ENCODE measurements at places on chromosomes 16 and 17.

DNA sequence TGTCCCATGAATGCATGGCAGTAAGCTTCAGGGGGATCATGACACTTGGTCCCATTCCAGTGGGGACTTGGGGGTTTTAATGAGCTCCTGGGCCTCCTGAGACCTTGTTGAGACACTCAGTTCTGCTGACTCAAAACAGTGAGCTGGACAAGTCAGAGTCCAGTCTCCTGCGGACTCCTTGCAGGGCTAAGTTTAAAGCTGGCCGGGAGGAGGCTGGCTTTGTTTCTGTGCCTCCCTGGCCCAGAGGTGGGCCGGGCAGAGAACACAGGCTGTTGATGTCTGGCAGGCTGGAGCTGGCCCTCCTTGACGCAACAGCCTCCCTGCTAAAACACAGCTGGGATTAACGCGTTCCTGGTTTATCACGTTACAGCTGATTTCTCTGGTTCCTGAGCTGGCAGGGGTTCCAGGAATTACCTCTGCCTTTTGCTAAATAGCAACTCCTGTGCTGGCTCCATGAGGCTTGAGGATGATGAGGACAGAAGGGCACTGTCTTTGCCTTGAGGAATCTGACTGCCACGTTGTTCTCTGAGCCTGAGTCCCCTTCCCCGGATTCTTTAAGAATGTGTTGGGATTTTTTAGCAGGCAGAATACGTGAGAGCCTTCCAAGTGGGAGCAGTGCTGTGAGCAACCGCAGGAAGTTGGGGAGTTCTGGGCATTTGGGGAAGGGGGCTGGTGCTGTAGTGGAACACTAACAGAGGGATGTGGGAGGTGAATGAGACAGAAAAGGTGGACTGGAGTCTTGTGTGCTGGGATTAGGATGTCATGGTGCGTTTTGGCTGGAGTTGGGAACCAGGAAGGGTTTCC, 2.0 kb downstream of the GPT2 start:
- no peak for DNase-seq

DNA sequence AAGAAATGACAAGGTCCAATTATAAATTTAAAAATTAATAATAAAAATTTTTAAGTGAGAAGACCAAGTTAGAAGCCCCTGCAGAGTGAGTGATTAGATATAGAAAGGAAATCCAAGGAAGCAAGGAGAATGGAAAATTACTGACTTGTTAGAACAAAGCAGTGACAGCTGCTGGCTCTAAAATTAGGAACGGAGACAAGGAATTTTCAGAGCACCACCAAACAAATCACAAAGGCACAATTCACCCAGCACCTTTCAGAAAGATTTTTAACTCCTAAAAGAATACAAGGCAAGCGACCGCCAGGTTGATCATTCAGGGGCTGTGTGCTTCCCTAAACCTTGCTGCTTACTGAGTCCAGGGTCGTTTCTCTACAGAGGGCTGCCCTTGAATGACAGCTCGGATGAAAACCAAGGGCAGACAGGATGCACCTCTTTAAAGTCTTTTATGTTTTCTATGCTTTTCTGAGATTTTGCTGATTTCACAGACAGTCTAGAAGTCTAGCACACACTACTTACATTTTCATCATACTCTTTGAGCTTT, 45.4 kb upstream of the GINS3 start:
- no peak for DNase-seq

DNA sequence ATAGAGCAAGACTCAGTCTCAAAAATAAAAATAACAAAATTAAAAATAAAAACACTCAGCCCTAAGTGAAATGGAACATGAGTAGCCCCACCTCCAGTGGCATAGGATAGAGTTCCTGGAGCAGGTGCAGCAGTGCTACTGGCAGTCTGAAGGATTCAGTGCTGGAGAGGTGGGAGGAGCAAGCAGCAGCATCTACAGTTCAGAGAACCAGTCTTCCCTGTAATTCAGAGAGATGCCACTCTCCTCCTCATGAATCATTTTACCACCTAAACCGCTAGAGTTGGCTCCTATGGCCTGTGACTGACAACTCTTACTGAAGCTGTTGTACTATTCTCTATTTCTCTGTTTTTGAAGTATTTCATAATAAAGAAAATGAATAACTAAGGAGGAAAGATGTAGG, 56.0 kb upstream of the SMURF2 start:
- no peak for DNase-seq

- peak; percentile 23 for DNase-seq
Observed at GRCh38 chr17:49035470-49036269, 38.5 kb downstream of the IGF2BP1 start.

GRCh38 chr16:26569793-26570192, 496.9 kb upstream of the C16orf82 start:
- DNase-seq: no peak

DNA sequence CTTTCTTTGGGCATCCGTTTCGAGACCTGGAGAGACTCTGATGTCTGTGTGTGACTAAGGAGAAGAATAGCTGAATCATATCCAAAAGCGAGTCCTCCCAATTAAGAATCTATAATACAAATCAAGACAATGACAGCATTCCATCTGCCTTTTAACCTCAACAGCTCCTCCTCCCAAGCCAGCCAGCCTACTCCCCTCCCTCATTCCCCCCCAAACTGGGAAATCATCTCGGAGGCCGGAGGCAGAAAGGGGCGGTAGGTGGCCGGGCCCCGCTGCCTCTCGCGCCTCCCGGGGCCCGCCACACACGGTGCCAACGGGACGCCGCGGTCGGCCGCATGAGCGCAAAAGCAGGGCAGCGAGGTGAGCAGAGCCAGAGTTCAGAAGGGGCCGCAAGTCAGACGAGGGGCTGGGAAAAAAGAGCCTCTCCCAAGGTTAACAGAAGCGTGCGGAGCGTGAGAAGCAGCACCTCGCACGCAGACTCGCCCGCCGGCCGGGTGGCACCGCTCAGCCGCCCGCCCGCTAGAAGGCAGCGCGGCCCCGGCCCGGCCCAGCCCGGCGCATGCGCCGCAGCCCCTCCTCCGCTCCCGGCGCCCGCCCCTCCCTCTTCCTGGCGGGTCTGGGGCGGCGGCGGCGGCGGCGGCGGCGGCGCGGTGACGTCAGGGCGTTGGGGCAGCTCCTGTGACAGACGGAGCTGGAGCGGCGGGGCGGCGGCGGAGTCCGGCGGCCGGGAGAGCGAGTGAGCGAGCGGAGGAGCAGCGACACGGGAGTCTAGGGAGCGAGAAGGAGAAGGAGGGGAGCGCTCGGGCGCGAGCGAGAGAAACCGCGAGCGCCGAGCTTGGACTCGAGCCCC, at the start of gene PAFAH1B1:
TSS of gene PAFAH1B1 (plus strand) at position 684 of the 850 bp plus-strand sequence. CDS start 44,635 bp downstream, outside the sequence.
- DNase-seq: peak; percentile 94

- DNase-seq: no peak
Observed at GRCh38 chr17:70995997-70996396, 826.7 kb downstream of the KCNJ2 start.

DNA sequence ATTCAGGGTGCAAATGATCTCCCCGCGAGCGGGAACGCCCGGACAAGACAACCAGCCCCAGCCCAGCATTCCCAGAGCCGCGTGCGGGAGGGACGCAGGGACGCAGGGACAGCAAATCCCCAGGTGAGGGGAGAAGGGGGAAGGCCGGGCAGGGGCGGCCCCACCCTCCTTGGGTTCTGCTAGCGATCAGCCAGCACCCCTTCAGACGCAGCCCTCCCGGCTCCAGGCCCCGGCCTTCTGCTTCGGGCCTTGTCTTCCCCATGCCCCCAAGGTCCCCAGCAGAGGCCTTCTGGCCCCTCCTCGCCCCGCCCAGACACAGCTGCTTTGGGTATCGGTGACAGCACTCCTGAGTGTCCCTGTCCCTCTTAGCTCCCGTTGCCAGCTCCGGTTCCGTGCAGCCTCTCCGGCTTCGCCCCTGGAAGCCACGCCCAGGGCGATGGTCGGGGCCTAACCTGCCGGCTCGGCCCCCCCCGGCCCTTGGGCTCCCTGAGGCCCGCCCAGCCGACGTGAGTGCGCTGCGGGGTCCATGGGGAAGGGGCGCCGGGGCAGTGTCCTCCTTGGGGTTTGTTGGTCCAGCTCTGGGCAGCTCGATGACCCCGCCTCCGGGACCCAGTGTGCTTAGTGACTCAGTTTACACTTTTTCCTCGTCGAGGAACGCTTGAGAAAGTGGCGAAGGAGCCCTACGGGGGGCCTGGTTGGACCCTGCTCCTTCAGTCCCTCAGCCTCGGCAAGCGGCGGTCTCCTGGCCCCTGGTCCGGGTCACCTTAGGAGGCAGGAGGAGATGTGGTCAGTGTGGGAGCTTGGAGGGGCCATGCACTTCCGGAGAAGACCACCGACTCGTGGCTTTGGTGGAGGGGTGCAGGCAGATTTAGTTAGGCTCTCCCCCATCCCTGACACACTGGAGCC, 50.5 kb upstream of the AMZ2 start:
- DNase-seq: no peak

DNA sequence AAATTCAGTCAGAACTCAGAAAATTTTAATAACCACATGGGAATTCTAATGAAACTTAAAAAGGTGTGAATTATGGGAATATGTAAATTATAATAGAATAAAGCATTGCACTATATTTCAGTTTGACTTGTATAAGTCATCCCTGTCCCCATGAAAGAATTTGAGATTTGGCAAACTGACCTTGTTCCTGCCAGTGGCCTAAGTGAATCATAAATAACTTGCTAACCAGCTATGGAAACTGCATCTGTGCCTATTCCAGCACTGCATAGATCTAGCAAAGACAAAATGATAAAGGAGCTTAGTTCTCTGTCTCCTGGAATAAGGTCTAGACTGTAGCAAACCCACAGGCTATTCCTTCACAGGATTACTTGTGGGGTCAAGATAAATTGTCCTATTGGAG, 106.8 kb upstream of the NOG start:
- no peak for DNase-seq

DNA sequence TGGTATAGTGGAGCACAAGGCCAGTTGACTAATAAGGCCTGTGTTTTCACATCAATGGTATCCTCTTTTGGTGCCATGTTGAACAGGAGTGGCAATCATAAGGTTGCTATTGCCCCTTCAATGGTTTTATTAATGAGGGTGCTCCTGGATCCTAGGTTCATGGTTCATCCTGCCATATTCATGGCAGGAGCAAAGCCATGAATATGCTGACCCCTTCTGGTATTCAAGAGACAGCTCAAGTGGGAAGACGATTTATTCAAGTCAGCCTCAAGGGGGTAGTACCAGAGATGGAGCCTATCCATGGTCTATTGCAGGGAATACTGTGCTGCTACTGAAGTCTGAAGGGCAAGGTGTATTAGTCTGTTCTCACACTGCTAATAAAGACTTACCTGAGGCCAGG, 2.6 kb downstream of the ABCA9 start:
- DNase-seq: no peak

DNA sequence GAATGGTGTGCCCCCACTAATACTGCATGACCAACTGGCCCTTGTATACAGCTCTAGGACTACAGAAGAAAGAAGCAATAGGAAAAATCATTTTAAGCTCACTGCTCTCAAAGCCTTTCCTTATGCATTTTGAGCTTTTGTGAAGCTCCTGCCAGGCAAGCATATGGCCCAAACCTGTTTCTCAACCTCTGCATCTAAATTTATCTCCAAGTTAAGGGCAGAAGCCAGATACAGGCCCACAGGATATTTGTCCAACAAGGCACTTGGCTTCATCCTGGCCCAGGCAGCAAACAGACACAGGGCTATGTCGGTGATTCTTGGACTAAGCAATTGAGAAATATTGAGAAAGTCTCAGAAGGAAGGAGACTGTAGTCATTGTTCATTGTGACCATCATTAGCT, 43.9 kb downstream of the CCT6B start:
- DNase-seq: no peak

- no peak for DNase-seq
Observed at GRCh38 chr16:2044541-2044940, 3.1 kb downstream of the NTHL1 start.

DNA sequence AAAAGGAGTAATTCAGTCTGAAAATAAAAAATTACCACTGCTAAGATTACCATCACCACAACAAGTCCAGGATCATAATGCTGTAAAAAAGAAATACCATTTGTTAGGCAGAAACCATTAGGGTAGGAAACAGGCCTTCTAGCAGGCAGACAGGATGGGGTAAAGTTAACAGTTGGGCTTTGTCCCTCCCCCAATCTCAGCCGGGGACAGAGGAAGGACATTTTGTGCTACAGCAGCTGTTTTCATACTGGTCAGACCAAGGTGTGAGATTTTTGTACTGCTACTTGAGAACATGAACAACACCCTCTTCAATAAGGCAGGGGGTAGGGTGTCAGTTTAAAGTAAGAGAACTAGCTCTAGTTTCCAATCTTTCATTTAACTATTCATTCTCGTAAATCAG, 49.2 kb upstream of the ITGA2B start:
- DNase-seq: no peak

DNA sequence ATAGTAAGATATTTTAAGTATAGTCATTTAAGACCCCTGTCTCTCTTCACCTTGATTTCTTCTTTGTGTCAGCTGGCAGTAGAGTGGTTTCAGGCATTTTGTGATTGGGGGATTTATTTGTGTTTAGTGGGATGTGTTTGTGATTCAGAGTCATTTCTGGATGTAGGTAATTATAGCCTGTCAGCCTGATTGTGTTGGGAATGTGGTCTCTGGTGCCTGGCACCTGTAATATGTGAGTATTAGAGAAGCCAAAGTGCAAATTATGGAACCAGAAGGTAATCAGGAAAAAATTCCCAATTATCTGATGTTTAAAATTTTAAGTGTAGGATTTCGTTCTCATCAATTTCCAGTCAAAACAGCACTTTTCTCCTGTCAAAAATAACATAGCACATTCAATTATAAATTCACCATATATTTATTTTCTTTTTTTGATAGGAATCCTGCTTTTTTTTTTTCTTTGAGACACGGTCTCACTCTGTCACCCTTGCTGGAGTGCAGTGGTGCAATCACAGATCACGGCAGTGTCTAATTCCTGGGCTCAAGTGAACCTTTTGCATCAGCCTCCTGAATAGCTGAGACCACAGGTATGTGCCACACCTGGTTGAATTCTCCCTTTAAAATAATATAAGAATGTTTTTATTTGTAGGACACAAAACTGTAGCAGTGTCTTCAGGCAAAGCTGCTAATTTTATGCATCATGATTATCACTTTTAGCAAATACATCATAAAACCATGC, 42.7 kb downstream of the ATF7IP2 start:
- no peak for DNase-seq

DNA sequence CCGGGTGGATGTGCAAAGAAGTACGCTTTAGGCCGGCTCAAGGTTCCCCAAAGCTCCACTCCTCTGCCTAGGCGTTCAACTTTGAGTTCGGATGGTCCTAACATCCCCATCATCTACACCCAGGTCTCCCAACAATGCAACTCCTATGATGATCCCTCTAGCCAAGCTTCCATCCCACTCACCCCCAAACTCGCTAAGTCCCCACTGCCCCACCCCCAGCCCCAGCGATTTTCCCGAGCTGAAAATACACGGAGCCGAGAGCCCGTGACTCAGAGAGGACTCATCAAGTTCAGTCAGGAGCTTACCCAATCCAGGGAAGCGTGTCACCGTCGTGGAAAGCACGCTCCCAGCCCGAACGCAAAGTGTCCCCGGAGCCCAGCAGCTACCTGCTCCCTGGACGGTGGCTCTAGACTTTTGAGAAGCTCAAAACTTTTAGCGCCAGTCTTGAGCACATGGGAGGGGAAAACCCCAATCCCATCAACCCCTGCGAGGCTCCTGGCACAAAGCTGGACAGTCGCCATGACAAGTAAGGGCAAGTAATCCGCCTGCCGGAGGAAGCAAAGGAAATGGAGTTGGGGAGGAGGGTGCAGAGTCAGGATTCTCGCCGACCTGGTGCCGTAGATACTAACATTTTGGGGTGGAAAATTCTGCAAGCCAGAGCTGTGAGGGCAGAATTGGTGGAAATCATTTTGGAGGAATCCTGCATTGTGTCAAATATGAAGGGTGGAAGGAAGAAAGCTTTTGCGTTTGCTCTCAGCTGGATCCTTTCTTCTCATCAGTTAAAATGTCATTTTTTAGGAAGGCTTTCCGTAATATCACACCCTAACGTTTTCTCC, at the start of gene TP53:
TSS of gene TP53 (minus strand) at position 419 of the 836 bp plus-strand sequence. CDS start 10,896 bp downstream, outside the sequence.
- DNase-seq: peak; percentile 86

Measured in stimulated activated CD4-positive, alpha-beta T cell treated with anti-CD3 and anti-CD28 coated beads, Interleukin-12 subunit alpha, Interleukin-12 subunit beta, amount 100 ng/mL, for 48 hours (primary cell).